ENCODE measurements at places on chromosomes 7 and 10. TPM values are rescaled to one million over a fixed set of nuclear protein-coding genes. Genes with fewer than 3 reads are reported as not detected.

DNA sequence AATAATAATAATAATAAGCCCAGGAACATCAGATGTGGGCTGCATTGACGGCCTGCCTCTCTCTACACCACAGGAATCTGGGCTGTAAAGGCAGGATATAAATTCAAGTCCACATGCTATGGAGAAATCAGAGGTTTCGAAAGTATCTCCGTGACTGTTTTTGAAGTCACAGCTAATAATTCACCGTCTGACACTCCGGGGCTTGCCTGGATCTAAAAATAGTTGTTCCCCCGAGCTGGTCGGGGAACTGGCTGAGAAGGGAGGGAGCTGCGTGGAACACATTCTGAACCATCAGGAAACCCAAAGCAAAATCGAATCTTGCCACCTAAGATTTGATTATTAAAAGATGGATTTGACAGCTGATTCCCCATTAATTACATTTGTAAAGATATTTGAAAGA, 35.4 kb downstream of the KLF6 start:
- ATAC-seq: peak; percentile 35

DNA sequence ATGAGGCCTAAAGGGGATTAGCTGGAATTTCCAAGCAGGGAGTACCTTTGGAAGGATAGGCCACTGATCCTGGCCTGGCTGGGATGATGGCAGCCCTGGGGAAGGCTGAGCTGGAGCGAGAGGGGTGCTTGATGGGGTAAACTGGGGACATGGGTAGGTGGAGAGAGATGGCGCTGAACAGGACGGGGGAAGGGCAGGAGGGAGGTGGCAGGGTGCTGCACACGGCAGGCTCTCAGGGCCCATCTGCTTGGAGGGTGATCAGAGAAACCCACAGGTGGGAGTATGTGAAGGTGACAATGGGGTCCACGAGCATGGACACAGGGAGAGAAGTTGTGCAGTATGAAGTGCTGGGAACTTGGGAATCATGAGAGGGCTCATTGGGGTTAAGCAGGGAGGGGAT, 10.3 kb downstream of the MAT1A start:
- ATAC-seq: no peak

- peak; percentile 75 for ATAC-seq
Measured at GRCh38 chr10:16843252-16843870, 26.1 kb upstream of the RSU1 start.

- ATAC-seq: no peak
Measured at GRCh38 chr7:100573691-100574361, at the start of gene SAP25. Gene SAP25, minus strand, starts transcription at chr7:100573900. Its CDS starts 158 bp downstream, at chr7:100573742.

DNA sequence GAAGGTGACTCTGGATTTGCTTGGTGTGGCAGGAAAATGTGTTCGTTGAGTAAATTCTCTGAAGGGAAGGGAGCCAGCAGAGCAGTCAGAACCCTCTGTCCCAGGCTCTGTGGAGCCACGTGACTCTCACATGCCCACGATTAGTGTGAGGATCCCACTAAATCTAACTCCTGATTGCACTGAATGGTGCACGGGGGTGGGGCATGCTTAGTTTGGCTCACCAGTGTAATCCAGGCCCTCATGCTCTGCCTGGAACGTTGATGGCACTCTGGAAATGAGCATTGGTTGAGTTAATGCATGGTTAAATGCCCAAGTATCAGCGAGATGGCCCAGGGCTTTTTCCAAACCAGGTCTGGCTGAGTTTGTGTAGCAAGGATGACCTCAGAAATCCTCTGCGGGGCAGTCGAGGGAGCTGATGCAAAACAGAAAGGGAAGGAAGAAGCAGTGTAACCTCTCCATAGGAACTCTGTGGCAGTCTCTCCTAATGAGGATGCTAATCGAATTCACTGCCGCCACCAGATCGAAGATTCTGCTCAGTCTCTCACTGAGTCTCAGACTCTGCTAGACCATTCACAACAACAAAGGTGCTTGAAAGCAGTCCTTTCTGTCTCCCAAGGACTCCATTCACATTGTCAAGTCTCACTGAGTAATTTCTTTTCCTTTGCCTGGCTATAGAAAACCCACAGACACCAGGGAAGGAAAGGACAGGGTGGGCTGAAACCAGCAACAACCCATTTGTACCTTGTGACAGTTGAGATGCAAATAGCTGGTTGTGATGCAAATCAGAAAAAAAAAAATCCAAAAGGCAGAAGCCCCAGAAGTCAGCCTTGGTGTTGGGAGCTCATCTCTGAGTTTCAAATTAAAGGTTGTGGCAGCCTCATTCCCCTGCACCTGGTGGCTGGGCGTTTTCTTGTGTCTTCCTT, 98.1 kb downstream of the C10orf105 start:
- no peak for ATAC-seq

DNA sequence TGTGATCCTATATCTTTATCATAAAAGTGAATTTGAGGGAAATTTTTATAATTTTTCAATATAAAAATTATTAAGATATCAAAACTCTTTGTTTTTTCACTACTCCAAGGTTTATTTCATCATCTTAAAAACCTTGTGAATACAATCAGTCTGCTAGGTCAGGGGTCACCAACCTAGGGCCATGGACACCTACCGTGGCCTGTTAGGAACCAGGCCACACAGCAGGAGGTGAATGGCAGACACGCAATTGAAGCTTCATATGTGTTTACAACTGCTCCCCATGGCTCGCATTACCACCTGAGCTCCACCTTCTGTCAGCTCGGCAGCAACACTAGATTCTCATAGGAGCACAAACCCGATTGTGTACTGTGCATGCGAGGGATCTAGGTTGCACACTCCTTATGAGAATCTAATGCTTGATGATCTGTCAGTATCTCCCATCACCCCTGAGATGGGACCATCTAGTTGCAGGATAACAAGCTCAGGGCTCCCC, 271.2 kb upstream of the C7orf33 start:
- no peak for ATAC-seq

- no peak for ATAC-seq
Measured at GRCh38 chr10:64586934-64587503, 1065.8 kb downstream of the REEP3 start.

DNA sequence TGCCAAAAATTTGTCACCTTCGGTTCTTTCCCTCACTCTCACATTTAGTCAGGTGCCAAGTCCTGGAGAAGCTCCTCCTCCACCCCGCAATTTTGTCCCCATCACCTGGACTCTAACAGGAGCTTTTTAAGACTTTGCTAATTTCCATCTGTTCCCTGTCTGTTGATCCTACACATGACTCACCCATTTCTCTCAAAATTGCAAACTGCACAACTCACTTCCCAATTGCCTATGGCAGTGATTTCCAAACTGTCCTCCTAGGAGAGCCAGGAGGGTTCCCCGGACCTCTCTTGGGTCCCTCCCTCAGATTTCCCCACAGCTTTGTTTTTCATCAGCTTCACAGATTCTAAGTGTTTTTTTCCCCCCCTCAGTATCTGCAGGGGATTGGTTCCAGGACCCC, 120.3 kb downstream of the WNT2 start:
- ATAC-seq: no peak

- ATAC-seq: peak; percentile 29
Measured at GRCh38 chr10:88565072-88565471, 18.0 kb downstream of the RNLS start.

GRCh38 chr7:10239695-10240345, 733.9 kb upstream of the PHF14 start:
- no peak for ATAC-seq

- ATAC-seq: no peak
Measured at GRCh38 chr7:131562941-131563340, 6.5 kb upstream of the PODXL start.

DNA sequence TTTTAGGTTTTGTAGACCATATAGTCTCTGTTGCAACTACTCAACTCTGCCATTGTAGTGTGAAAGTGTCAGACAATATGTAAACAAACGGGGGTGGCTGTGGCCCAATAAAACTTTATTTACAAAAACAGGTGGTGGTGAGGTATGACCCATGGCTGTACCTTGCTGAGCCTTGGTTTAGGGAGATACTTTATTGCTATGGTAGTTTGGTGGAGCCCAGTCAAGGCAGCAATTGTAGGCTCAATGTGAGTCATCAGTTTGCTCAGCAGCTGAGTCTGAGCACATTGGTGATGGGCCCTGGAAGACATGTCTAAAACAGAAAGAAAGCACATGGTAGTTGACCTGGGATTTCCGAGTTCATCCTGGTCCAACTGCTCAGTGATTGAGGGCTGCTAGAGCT, 242.5 kb downstream of the REEP3 start:
- ATAC-seq: peak; percentile 56

GRCh38 chr7:112779667-112780066, 10.5 kb downstream of the TMEM168 start:
- no peak for ATAC-seq

GRCh38 chr10:102648269-102648888, 4.1 kb downstream of the TRIM8 start:
- no peak for ATAC-seq

DNA sequence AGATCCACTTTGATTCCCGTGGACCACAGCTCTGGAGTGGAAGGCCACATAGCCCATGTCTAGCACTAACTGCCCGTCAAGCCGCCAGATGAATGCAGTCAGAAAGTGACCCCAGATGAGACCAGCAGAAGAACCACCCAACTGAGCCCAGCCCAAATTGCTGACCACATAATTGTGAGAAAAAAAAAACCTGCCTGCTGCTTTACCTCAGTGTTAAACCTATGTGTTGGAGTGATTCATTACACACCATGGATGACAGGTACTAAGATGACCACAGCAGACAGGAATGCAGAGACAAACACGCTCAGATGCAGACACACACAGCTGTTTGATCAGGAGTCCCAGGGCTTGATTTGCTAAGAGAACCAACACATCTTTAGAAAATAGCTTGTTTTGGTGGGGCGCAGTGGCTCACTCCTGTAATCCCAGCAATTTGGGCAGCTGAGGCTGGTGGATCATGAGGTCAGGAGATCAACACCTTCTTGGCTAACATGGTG, 168.1 kb upstream of the PPP2R2D start:
- ATAC-seq: peak; percentile 74

DNA sequence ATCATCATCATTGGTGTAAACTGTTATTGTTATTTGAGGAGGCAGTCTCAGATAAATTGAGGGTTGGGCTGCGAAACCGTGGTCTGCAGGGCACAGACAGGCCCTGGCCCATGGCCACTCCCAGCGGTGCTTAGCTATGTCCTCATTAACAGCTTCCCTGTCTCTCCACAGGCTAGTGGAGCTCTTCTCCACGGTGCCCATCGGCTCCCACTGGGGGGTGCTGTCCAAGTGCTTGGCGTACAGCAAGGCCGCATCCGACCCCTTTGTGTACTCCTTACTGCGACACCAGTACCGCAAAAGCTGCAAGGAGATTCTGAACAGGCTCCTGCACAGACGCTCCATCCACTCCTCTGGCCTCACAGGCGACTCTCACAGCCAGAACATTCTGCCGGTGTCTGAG, 21.6 kb downstream of the GPR26 start:
- no peak for ATAC-seq

GRCh38 chr7:129906700-129907099, 46.1 kb downstream of the UBE2H start:
- no peak for ATAC-seq

- no peak for ATAC-seq
Measured at GRCh38 chr10:117609095-117609795, 66.7 kb downstream of the EMX2 start.

DNA sequence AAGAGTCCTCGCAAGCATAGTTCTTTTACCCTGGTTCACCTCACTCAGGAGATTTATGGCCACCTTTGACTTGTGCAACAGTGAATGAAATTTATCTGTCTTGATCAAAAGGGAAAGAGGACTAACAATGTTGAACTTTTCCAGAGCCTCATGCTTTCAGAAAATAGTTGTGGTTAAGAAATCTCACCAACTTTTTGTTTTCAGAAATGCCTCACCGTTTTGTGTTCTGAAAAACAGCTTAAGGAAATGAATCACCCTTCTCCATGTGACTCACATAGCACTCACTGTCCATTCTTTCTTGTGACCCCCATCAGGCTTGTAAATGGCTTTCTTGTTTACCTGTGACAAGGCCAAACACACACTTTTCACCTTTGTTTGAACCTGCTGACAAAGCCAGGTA, 148.6 kb upstream of the FAM3C start:
- ATAC-seq: peak; percentile 88

GRCh38 chr7:21013765-21014539, 227.3 kb upstream of the SP8 start:
- ATAC-seq: peak; percentile 89

DNA sequence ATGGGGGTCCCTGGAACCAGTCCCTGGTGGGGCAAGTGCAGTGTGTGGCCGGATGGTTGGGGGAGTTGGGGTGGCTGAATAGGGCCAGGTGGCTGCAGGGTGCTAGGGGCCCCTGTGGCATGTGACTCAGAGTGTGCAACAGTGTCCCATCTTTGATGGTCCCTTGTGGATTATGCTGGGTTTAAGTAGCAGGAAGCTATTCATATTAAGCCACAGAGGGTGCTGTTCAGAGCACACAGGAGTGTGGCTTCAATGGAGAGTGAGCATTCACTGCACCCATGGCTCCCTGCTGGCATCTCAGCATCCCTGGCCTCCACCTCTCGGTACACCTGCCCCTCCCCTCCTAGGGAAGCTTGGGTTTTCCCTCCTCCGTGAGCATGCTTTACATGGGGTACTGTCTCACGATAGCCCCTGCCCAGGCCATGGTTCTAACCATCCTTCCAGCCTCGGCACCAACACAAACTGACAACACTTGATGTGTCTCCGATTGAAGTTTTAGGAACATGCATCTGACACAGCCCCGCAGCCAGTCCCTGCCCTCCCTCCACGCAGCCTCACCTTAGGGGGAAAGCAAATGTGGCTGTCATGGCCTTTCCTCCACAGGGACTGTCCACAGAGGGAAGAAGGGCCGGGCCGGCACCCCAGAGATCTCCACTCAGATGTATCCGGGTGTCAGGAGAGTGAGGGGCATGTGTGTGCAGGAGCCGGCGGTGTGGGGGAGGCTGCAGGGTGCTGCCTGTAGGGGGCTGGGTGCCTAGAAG, 30.4 kb upstream of the PPIF start:
- ATAC-seq: no peak

DNA sequence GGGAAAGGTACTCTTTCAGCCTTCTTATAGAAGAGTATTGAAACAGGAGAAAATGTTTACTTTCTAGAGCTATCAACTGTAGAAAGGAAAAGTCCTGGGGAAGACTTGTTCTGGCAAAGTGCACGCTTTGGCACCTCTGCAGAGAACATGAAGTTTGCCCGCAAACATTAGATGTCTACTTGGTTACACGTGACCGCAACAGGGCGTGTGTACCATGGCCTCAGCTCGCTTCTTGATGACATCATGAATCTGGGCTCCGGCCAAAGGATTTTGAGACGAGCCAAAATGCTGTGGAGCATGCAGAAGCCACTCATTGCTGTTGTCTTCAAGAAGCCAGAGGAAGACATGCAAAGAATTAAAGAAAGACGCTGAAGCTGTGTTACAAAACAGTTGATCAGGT, 8.6 kb upstream of the TAS2R60 start:
- ATAC-seq: peak; percentile 96

GRCh38 chr7:50685135-50686065, 97.3 kb downstream of the GRB10 start:
- ATAC-seq: no peak

The SLC13A1 gene
- not detected for total RNA-seq

The ST8SIA6 gene
- total RNA-seq: 1.6 TPM

The BBS9 gene
- 8.8 TPM for total RNA-seq

The P4HA1 gene
- total RNA-seq: 7.8 TPM

The SPAM1 gene
- not detected for total RNA-seq

The CALHM1 gene
- total RNA-seq: 0.04 TPM

The WIPF3 gene
- total RNA-seq: 1.2 TPM

The OTUD1 gene
- 4.6 TPM for total RNA-seq

The TAS2R41 gene
- not detected for total RNA-seq

The PDE6C gene
- not detected for total RNA-seq

The ANK3 gene
- 39.1 TPM for total RNA-seq

Data from esophagus mucosa (tissue), 1 donor.